Sciatic nerve (tissue), 2 donors: ENCODE measurements at places on chromosomes 6 and 20.
A peak's percentile ranks its signal among the peaks of the same experiment; 100 is the strongest.

DNA sequence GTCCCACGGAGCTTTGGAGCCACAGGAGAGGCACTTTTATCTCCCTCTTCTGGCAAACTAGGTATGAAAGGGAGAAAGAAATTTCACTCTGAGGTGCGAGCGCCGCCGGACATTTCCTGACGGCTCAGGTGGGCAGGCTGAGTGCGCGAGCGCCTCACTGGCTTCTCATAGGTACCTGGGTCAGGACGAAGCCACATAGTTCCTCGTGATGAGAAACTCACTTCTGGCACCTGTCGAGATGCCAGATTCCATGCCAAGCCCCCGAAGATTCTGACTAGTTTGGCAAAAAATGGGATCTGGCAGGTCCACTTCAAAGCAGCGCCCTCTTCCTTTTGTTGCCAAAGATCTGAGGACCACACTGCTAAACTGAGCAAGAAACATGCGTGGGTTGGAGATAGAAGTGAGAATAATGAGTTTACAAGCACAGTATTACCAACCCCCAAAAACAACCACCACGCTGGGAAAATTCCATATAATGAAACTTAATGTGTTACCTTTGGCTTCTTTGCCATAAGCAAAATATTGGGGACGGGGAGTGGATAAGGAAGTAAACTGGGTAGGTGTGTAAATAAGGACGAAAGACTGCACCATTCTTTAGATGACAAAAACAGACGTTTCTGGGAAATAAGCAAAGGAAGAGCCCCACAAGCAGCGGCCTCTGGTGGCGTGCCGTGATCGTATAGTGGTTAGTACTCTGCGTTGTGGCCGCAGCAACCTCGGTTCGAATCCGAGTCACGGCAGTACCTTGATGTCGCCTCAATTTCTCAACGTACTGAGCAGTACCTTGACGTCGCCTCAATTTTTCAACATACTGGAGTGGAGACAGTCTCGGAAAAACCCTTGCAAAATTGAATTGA is 89.8 kb upstream of the PRSS16 start:
- peak; percentile 79 for DNase-seq

DNA sequence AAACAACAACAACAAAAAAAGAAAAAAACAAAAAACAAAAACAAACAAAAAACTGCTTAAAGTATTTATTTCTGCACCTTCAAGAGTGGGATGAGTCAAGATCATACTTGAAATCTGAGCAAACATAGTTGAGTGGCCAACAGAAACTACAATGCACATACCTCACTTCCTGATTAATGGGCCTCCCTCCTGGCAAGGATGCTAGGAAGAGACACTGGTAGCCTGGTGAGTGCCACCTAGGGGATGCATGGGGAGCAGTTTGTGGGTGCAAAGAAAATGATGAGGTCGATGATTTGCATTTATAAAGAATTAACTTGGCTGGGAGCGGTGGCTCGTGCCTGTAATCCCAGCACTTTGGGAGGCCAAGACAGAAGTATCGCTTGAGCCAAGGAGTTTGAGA is 808.1 kb downstream of the MAFB start:
- DNase-seq = no peak

- DNase-seq = no peak
These were observed 59.8 kb upstream of the MANEA start for GRCh38 chr6:95517568-95517967.

DNA sequence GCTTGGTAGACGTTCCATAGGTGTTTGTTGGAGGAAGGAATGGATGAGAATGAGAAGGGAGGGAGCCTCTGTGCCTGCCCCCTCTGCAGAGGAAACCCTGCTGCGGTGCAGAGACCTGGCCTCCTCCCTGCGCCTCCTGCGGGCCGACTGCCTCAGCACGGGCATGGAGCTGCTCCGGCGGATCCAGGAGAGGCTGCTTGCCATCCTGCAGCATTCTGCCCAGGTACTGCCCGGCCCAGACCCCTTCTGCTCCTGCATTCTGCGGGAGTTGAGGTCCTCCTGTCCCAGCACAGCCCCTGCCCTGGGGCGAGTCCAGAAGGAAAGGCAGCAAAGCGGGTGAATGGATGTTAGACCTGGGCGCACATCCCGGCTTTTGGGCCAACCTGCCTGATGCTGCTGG is 6.1 kb downstream of the DNPH1 start:
- no peak for DNase-seq

- DNase-seq = no peak
These were observed 16.5 kb downstream of the MDFI start for GRCh38 chr6:41654698-41655151.

DNA sequence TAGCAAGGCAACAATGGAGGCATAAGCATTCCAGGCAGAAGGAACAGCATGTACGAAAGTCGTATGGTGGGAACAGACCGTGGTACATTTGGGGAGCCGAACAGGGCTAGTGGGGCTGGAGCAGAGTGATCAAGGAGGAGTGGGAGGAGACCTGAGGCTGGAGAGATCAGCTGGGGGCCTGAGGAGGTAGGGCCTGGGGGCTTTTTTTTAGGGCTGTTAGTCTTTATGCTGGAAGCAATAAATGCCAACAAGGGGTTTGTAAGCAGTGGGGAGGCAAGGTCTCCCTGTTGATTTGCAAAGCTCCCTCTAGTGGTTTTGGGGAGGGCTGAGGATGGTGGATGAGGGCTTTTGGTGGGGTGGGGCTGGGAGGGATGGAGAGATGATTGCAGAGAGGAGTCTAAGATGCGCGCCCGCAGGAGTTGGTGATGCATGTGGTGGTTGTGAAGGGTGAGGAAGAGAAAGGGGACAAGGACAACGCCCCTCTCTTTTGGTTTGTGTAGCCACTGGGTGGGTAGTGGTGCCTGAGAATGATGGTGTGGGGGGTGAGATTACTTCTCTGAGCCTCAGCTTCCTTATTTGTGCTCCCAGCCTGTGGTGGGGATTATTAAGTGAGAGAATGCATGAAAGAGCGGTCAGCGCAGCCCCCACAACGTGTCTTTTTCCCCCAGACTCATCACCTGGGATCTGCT is 74.1 kb upstream of the TOX2 start:
- DNase-seq = no peak
